ENCODE measurements at places on chromosomes 3 and 15. TPM values are rescaled to one million over a fixed set of nuclear protein-coding genes. Genes with fewer than 3 reads are reported as not detected.

DNA sequence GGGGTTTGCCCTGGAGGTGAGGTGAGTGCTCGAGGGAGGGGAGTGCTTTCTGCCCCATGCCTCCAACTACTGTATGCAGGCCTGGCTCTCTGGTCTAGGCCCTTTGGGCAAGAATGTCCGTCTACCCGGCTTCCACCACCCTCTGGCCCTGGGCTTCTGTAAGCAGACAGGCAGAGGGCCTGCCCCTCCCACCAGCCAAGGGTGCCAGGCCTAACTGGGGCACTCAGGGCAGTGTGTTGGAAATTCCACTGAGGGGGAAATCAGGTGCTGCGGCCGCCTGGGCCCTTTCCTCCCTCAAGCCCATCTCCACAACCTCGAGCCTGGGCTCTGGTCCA lies 9.4 kb downstream of the DLL4 start:
- no peak for DNase-seq

- no peak for DNase-seq
Observed at GRCh38 chr3:37475435-37475834, 301.1 kb upstream of the LRRFIP2 start.

DNA sequence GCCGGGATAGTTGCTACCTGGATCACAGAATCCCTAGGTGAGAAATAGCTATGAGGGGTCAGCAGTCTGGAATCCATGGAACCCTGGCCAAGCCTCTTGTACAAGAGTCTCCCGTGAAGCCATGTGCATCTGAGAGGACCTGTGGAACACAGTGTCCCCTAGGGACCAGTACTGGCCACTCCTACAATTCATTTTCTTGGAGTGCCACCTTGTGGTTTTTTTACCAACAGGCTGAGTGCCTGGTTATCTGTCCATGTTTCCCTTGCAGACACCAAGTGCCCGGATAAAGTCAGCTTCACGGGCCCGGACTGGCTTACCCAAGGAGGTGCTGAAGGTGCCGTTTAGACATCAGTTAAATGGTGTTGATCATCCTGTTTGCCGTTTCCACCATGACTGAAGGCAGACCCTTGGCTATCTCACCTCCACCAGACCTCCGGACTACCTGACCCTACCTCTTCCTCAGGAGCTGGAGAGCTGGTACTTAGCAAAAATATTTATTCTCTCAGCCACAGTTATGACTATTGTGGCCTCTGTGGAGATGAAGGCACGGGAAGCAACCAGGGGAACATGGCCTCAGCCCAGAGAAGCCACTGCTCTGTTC lies 93.9 kb downstream of the RBPMS2 start:
- DNase-seq: no peak

DNA sequence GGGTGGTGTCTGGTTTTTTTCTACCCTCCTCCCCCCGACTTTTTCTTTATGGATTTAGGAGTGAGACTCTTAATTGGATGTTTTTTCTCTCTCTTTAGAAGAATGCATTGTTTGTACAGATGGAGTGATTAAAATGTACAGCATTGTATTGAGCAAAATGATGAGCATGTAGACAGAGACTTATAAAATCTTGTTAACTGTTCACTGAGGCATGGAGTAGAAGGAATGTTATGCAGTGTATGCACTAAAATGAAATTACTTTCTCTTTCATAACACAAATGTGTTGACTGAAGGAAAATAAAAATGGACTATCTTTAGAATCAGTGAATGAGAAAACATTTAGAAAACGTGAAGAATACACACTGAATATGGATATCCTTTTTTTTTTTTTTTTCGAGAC lies 39.8 kb downstream of the ZFAND6 start:
- DNase-seq: no peak

DNA sequence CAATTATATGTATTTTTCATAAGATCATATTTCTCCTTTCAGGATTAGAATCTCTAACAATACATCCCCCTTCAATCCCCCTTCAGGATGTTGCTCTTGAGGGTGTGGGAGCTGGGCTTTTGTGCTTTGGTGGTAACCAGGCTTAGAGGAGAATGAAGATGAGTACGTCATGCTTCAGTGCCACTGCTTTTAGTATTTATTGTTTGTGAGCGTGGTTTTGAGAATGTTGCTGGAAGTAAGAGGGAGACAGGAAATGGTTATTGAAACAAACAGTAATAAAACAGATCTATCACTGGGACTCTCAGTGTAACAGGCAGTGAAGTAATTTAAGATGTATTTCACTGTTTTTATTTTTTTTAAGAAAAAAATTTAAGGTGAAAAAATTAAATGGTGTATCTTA lies 35.3 kb downstream of the GBE1 start:
- DNase-seq: no peak

DNA sequence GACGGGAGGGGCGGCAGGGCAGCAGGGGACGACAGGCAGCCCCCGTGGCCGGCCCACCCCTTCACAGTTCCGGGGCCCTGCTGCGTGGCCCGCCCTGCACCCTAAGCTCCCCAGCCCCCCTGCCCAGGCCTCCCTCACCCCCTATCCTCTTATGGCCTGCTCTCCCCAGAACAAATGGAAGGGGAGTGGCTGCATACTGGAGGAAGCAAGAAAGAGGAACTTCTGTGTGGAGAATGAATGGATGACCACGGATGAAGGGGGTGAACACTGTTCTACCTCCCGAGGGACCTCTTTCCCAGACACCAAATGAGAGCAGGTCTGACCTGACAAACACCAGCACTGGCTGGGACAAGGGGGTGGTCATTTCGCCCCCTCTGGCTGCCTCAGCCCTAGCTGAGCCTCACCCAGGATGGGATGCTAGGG lies 25.0 kb downstream of the SEC61A1 start:
- no peak for DNase-seq

- no peak for DNase-seq
Observed at GRCh38 chr15:30882849-30883433, 20.8 kb upstream of the FAN1 start.

DNA sequence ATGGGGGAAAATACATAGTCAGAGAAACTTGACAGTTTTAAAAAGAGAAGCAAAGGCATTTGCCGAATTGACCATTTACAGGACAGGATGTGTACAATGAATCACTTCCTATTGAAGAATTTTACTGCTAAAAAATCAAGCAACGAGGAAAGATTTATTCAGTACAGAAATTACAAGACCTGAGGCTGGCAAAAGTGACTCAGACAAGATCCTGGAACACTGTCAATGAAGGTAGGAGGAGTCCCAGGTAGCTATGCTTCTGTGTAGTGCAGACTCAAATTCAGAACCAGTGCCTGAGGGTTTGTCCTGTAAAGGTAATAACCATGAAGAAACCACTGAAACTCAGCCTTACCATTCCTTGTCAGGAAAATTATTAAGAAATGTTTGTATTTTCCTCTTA lies 120.9 kb downstream of the ZMAT3 start:
- DNase-seq: no peak

DNA sequence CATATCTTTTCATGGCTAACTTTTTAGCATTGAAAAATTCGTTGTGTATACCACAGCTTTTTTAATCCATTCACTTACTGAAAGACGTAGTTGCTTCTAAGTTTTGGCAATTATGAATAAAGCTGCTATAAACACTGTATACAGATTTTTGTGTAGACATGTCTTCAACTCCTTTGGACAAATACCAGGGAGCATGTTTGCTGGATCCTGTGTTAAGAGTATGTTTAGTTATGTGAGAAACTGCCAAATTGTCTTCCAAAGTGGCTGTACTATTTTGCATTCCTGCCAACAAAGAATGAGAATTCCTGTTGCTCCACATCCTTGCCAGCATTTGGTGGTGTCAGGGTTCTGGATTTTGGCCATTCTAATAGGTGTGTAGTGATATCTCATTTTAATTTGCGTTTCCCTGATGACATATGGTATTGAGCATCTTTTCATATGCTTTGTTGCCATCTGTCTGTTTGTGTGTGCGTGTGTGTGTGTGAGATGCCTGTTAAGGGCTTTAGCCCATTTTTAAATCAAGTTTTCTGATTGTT lies 87.5 kb downstream of the TNFAIP8L3 start:
- DNase-seq: no peak

- DNase-seq: no peak
Observed at GRCh38 chr3:69099576-69099975, 14.8 kb downstream of the ARL6IP5 start.

DNA sequence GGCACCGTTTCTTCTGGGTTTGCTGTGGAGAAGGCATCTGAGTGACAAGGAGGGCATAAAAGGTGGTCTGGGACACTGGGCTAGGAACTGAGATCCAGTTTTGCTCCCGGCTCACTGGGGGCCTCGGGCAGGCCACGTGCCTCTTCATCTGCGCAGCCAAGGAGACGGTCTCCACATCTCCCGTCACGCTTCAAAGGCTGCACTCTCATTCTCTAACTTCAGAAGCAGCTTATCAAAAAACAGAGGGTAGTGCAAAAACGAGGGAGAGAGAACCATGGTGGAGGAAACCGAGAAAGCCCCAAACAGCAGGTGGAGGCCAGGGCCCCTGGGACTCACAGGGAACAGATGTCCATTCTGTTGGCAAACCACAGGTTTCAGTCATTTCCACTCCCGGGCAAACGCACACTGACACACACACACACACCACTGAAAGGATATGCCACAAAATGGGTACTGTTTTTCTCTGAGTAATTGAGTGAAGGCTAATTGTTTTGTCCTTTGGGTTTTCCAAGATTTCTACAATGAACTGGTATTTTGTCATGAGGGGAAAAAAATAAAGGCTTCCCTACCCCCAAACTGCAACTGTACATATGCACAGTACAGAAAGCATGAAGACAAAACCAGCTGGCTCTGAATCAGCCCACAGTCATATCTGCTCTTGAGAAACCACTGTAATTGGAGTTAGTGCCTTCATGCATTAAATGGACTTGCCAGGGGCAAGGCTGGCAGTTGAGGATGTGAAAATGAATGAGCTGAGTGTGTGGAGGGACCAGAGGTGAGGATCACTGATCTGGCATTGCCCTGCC lies 71.9 kb downstream of the MGLL start:
- DNase-seq: no peak

- peak; percentile 30 for DNase-seq
Observed at GRCh38 chr3:8301977-8302735, 199.5 kb upstream of the LMCD1 start.

GRCh38 chr3:141341536-141341935 lies 26.8 kb upstream of the ZBTB38 start:
- DNase-seq: no peak

GRCh38 chr15:78225783-78226541 lies 8.4 kb downstream of the ACSBG1 start:
- no peak for DNase-seq

GRCh38 chr3:194370753-194371152 lies 1.2 kb upstream of the LRRC15 start:
- no peak for DNase-seq

GRCh38 chr3:173301647-173302046 lies 95.9 kb upstream of the NLGN1 start:
- no peak for DNase-seq

DNA sequence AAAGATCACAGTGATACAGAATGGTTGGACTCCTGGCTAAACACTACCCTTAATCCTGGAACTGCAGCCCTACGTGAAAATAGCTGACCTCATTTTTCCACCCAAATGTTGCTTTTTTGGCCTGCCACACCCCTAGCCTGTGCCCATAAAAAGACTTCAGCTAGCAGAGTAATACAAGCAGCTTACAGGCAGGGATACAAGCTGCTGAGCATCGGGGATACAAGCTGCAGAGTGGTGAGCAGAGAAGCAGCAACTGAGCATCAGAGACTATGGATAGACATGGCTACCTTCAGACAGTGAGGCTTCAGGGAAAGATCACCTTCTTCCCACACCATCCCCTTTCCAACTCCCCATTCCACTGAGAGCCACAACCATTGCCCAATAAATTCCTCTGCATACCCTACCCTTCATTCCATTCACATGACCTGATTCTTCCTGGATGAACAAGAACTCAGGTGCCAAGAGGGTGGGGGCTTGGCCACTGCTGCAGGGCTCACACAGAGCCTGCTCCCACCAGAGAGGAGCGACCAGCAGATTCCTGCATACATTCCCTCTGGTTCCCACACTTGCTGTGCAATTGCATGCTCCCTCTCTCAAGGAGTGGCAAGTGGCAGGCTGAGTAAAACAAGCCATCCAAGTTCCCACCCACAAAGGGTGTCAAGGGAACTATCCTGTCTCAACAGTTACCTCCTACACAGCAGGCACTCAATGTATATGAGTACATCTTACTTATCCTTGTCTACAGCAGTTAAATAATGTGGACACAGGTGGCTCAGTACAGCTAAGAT lies 217.5 kb downstream of the ALCAM start:
- no peak for DNase-seq

DNA sequence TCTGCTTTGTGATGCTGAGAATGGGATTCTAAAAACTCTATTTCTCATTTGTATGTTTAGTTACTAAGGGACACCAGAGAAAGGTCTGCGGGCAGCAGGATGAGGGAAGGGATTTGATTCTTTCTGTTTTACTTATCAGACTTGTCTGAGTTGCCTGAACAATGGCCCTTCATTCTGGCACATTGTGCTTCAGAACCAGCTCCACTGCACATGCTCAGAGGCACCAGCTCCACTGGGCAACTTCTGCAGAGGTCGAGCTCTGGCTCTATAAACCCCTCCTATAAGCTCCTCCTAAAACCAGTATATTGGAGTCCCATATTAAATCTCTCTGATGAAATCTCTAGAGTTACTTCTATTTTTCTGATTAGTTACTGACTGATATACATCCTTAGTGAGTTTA lies 453.2 kb upstream of the CDIN1 start:
- no peak for DNase-seq

DNA sequence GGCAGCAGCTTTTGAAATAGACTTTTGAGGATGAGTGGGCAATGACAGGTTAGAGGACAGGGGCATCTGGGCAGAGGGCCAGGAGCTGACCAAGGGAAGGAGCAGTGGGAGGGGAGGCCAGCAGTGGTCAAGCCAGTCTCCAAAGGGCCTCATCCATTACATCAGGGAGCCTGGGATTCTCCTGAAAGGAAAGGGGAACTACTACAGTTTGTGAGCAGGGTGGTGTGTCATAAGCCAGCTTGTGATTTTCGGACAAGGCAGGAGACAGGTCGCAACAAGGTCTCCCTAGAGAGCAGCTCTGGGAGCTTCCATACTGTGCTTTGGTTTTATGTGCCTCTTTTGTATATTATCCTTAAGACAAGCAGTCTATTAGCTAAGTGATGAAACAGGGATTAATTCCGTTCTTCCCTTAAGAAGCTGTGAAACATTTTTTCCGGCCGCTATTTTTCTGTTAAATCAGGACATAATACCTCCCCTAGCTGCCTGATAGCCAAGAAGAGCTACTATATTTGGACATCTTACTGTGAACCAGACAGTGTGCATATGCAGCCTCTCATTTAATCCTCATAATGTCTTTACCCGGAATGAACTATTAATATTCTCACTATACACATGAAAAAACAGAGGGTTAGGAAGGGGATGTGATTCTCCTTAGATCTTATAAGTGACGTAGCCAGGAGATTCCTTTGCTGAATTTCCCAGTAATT lies 46.4 kb downstream of the C2CD4B start:
- no peak for DNase-seq

Gene ALG3
- 13.8 TPM for total RNA-seq

Gene CLPX
- total RNA-seq: 65.6 TPM

Gene CYP1A1
- 0.69 TPM for total RNA-seq

Gene SIAH2
- 26.7 TPM for total RNA-seq

Gene MRPS11
- total RNA-seq: 17.4 TPM

Gene DUOX2
- total RNA-seq: 0.79 TPM

Gene SLC24A5
- total RNA-seq: 3.6 TPM

Gene TGM5
- total RNA-seq: 4.1 TPM

Gene TPM1
- total RNA-seq: 519 TPM

All from skin of body (tissue), 3 donors.